Left ventricle myocardium inferior (tissue), 1 donor: ENCODE measurements at places on chromosomes 6 and 20. TPM values are rescaled to one million over a fixed set of nuclear protein-coding genes. Genes with fewer than 3 reads are reported as not detected.

DNA sequence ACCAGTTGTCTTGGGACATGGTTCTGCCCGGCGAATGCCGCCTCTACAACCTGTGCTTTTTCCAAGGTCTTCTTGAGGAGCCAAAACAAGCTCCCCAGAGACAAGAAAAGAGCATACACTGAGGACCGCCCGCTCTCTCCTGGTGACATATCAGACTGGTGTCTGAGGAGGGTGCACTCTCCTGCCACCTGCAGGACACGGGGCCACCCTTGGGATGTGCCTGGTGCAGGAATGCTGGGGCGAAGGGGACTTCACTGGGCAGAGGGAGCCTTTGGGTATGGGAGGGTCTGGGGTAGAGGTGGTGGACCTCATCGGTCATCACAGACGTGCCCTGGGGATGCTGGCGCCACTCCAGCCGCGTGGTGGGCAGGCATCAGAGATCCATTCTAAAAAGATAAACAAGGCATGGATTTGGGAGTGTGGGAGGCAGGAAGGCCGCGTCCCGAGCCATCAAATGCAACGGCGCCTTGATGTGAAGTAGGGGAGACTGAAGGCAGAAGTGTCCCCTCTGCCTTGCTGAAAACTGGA lies 163.3 kb downstream of the CD83 start:
- no peak overlapping the region for H3K4me3 ChIP-seq
- no peak overlapping the region for H3K27ac ChIP-seq
- H3K4me1 ChIP-seq = peaks cover 18% of the 10 kb centered on the region
- no peaks in the 10 kb centered on the region for H3K36me3 ChIP-seq
- DNase-seq = no peak

The ADIG gene
- total RNA-seq = not detected

DNA sequence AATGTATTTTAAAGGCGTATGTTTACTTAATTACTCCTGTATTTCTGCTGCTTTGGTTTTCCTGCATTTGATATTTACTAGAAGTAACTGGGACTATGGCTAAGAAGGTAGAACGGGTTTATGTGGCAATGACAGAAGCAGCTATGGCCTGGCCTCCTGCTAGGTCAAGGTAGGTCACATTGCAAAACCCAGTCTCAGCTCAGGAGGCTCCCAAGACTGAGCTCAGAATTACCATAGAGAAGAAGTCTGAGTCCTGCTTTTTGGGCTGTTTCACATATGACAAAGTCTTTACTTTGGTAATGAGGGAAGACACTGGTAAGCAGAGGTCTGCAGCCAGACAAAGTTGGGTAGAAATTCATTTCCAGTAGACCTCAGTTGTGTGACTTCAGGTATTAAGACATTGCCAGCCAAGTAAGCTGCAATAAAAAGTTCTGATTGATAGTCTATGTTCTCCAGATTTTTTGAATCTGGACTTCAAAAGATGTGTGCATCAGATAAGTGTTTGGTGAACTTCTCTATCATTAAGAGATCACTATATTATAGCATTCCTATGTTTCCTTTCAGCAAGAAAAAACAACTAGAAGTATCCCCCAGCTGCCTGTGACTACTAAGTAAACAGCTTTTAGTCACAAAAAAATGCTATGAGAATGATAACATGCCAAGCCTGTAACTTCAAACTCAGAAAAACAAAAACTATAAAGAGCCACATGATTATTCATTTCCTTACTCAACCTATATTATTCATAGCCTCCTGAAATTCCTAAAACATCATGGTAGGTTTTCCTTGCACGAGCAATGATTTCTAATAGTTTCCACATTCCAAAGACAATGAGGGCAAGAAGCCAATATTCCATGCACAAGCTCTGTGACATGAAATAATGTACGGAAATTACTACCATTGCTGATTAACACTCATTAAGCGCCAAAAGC lies 312.3 kb downstream of the HAO1 start:
- DNase-seq = no peak
- peaks cover 7% of the 10 kb centered on the region for H3K4me1 ChIP-seq
- no peaks in the 10 kb centered on the region for H3K36me3 ChIP-seq
- H3K27me3 ChIP-seq = no peaks in the 10 kb centered on the region

DNA sequence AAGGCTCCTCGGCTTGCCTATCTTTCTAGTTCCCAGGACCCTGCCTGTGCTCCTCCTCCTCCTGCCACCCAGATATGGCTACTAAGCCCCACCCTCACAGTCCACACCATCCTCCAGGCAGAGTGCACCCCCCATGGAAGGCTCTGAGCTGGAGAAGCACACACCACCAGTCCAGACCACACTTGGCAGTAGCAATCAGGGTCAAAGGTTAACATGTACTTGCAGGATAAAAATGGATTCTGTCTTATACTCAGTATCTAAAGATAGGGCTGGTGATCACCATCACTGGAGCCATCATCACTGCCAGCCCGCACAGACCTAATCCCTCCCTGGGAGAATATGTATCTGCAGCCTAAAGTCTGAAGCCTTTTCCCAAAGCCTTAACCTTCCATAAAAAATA lies 83.4 kb downstream of the PRKN start:
- no peaks in the 10 kb centered on the region for H3K27me3 ChIP-seq
- H3K36me3 ChIP-seq = no peaks in the 10 kb centered on the region
- DNase-seq = no peak
- peaks cover 25% of the 10 kb centered on the region for H3K4me1 ChIP-seq
- no peak overlapping the region for H3K4me3 ChIP-seq

GRCh38 chr6:132446141-132446854 lies 45.0 kb upstream of the MOXD1 start:
- H3K4me1 ChIP-seq = no peaks in the 10 kb centered on the region
- H3K27me3 ChIP-seq = no peaks in the 10 kb centered on the region
- no peak overlapping the region for H3K27ac ChIP-seq
- H3K36me3 ChIP-seq = peaks cover 8% of the 10 kb centered on the region
- no peak for DNase-seq

The SIM1 gene
- total RNA-seq = not detected

The FOXC1 gene
- 7.1 TPM for total RNA-seq

- no peak overlapping the region for H3K4me3 ChIP-seq
- no peak overlapping the region for H3K27ac ChIP-seq
- H3K36me3 ChIP-seq = no peaks in the 10 kb centered on the region
- H3K27me3 ChIP-seq = no peaks in the 10 kb centered on the region
Observed at GRCh38 chr6:165782134-165782533, 119.1 kb upstream of the PDE10A start.

The PRDM1 gene
- 0.85 TPM for total RNA-seq

DNA sequence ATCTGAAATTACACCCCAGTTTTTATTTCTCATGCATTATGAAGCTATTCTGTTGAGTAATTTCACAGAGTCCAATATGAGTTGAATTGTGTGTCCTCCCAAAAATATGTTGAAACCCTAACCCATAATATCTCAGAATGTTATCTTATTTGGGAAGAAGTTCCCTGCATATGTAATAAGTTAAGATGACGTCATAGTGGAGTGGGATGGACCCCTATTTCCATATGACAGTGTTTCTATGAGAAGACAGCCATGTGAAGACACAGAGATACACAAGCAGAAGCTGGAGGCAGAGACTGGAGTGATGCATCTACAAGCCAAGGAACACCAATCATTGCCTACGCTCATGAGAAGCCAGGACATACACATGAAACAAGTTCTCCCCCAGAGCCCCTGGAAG lies 81.3 kb downstream of the RFPL4B start:
- H3K4me3 ChIP-seq = no peak overlapping the region
- H3K27ac ChIP-seq = no peak overlapping the region
- no peaks in the 10 kb centered on the region for H3K36me3 ChIP-seq

GRCh38 chr6:34359418-34360158 lies 32.9 kb downstream of the NUDT3 start:
- no peak for DNase-seq
- no peak overlapping the region for H3K4me3 ChIP-seq
- no peaks in the 10 kb centered on the region for H3K36me3 ChIP-seq
- H3K27me3 ChIP-seq = no peaks in the 10 kb centered on the region
- H3K27ac ChIP-seq = no peak overlapping the region
- peaks cover 88% of the 10 kb centered on the region for H3K4me1 ChIP-seq

The CLPSL1 gene
- total RNA-seq = not detected

DNA sequence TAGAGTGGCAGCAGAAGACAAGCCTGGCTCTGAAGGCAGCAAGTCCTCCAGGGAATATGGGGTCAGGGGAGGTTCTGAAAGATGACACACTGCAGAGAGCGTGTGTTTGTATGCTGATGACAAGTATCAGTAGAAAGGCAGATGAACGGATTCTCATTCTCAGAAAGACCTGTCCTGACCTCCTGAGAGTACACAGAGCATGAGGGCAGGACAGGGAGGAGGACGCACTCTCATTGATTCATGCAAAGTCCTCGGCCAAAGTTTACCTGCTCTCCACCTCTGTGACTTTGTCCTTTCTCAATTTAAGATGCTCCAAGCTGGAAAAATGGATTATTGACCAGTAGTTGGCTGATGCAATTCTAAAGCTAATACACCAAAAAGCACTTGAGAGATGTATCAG lies 156.7 kb downstream of the LPA start:
- H3K4me3 ChIP-seq = no peak overlapping the region
- no peak for DNase-seq
- peaks cover 25% of the 10 kb centered on the region for H3K27me3 ChIP-seq
- no peaks in the 10 kb centered on the region for H3K4me1 ChIP-seq
- H3K36me3 ChIP-seq = no peaks in the 10 kb centered on the region

- no peak for DNase-seq
- no peak overlapping the region for H3K4me3 ChIP-seq
- no peaks in the 10 kb centered on the region for H3K36me3 ChIP-seq
- no peak overlapping the region for H3K27ac ChIP-seq
- H3K27me3 ChIP-seq = no peaks in the 10 kb centered on the region
Observed at GRCh38 chr6:76004202-76004601, 68.3 kb downstream of the IMPG1 start.

The NANP gene
- total RNA-seq = 2.7 TPM

- DNase-seq = no peak
- no peak overlapping the region for H3K27ac ChIP-seq
- H3K4me1 ChIP-seq = no peaks in the 10 kb centered on the region
- H3K4me3 ChIP-seq = no peak overlapping the region
- peaks cover 7% of the 10 kb centered on the region for H3K36me3 ChIP-seq
Observed at GRCh38 chr6:117711369-117711768, 36.1 kb downstream of the NUS1 start.

The SYCP2L gene
- total RNA-seq = 0.33 TPM

DNA sequence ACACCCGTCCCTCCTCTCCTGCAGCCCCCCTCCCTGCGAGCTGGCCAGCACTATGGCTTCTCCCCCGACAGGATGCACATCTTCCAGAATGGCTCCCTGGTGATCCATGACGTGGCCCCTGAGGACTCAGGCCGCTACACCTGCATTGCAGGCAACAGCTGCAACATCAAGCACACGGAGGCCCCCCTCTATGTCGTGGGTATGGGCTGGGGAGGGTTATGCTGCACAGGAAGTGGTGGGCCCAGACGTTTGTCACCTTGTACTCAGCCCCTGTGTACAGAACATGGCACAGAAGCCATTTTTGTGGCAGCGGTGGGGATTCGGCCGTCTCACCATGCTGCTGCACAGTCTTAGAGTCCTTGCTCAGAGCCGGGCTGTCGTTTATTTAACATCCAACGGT lies 29.0 kb upstream of the SRF start:
- no peak overlapping the region for H3K27ac ChIP-seq
- H3K4me3 ChIP-seq = no peak overlapping the region
- H3K27me3 ChIP-seq = no peaks in the 10 kb centered on the region
- H3K4me1 ChIP-seq = peaks cover 20% of the 10 kb centered on the region

- no peaks in the 10 kb centered on the region for H3K36me3 ChIP-seq
- H3K4me3 ChIP-seq = no peak overlapping the region
- peaks cover 41% of the 10 kb centered on the region for H3K27me3 ChIP-seq
- no peak for DNase-seq
- no peak overlapping the region for H3K27ac ChIP-seq
Observed at GRCh38 chr6:31908791-31909190, 6.9 kb upstream of the ZBTB12 start.

GRCh38 chr6:11833626-11834592 lies 55.3 kb upstream of the ADTRP start:
- no peaks in the 10 kb centered on the region for H3K36me3 ChIP-seq
- no peak for DNase-seq
- H3K4me1 ChIP-seq = no peaks in the 10 kb centered on the region
- no peaks in the 10 kb centered on the region for H3K27me3 ChIP-seq

GRCh38 chr6:164404812-164405488 lies 904.5 kb downstream of the C6orf118 start:
- H3K36me3 ChIP-seq = no peaks in the 10 kb centered on the region
- H3K4me1 ChIP-seq = peaks cover 6% of the 10 kb centered on the region
- DNase-seq = no peak
- no peak overlapping the region for H3K4me3 ChIP-seq

The CALHM4 gene
- total RNA-seq = not detected

DNA sequence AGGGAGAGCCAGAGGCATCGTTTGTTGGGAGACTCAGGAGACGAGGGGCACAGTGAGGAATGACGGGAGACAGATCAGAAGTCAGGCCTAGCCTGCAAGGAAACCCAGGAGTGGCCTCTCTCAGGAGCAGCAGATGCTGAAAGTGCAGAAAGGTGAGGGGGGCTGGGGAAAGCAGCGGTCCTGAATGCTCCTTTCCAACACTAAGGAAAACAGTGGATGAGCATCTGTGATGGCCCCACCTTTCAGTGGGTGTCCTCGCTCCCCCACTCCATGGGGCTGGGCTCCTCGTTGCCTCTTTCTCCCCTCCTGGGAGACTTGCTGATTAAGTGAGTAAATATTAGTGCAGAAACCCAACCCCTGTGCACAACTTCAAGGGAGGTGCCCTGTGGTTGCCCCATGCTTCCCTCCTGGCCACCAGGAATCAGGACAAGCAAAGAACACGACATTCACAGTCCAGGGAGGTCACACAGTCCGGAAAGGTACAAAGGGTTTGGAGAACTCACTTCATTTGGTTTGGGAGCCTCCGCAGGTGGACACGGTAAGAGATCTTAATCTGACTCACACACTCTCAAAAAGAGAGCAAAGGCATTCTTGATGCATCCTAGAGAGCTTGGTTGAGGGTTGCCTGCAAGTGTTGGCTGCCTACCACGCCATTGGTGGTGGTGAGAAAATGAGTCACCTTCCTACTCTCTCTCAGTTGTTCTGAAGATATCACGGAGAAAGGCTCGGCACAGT lies 9.7 kb upstream of the BPIFB1 start:
- H3K4me1 ChIP-seq = no peaks in the 10 kb centered on the region
- no peak overlapping the region for H3K4me3 ChIP-seq
- no peak for DNase-seq
- peaks cover 59% of the 10 kb centered on the region for H3K27me3 ChIP-seq

DNA sequence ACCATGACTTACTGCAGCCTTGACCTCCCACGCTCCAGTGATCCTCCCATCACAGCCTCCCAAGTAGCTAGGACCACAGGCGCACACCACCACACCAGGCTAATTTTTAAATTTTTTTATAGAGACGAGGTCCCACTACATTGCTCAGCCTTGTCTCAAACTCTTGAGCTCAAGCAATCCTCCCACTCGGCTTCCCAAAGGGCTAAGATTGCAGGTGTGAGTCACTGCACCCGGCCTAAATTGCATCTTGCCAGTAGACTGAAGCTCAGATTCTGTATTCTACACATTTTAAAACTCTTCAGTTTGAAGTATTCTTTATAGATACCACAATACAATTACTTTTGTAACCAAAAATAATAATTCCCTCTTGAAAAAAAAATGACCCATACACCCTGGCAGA lies 11.4 kb downstream of the NUDT3 start:
- no peaks in the 10 kb centered on the region for H3K27me3 ChIP-seq
- no peak overlapping the region for H3K27ac ChIP-seq
- peaks cover 77% of the 10 kb centered on the region for H3K4me1 ChIP-seq

- H3K27ac ChIP-seq = no peak overlapping the region
- H3K27me3 ChIP-seq = no peaks in the 10 kb centered on the region
- no peaks in the 10 kb centered on the region for H3K36me3 ChIP-seq
Observed at GRCh38 chr6:96675597-96675996, 112.7 kb downstream of the FHL5 start.

The OR14J1 gene
- total RNA-seq = not detected
